ENCODE measurements at places on chromosomes 16 and 17.

- DNase-seq: no peak
Measured at GRCh38 chr16:51181503-51181811, 30.4 kb upstream of the SALL1 start.

GRCh38 chr16:22670551-22671041, 143.4 kb upstream of the HS3ST2 start:
- DNase-seq: no peak

GRCh38 chr16:74064120-74064735, 232.4 kb upstream of the PSMD7 start:
- DNase-seq: no peak

DNA sequence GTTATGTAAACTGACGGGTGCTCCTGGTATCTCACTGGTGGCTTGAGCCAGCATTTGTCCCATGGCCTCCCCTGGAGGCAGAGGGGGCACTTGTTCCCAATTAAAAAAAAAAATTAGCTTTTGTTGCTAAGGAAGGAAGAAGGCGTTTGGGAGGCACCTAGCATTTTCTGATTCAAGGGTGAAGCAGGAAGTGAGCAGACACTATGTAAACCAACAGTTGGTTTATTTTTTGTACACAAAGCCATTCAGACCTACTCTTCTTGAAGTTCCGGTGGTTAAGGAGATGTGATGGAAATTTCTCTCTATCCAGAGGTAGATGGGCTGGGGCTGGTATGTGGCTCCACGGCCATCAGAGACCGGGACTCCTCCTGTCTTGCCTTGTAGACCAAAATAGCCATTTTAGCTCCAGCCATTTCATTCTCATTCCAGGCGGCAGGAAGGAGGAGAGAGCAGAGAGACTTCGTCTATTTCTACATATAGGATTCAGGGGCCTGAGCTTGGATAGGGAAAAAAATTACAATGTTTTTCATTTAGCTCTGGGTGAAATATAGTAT, 103.0 kb downstream of the SNX29 start:
- DNase-seq: no peak

DNA sequence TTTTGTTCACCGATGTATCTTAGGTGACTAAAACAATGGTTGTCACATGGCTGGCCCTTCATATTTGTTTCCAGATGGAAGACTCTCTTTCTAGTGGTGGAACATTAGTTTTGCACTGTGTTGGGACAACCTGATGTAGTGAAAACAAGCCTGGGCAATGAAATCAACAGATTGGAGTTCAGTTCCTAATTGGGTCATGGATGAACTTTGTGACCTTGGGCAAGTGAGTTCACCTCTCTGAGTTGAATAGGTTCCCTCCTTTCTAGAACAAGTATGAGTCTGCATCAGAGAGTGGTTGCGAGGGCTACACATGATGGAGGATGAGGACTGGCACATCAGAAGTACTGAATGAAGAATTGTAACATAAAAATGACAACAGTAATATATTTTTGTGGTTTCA, 2.1 kb upstream of the NKD1 start:
- no peak for DNase-seq

GRCh38 chr17:29687596-29687995, 64.9 kb upstream of the CORO6 start:
- no peak for DNase-seq

- no peak for DNase-seq
Measured at GRCh38 chr17:69402052-69402451, 12.4 kb upstream of the MAP2K6 start.

- DNase-seq: no peak
Measured at GRCh38 chr17:76529224-76530094, 8.1 kb downstream of the CYGB start.

DNA sequence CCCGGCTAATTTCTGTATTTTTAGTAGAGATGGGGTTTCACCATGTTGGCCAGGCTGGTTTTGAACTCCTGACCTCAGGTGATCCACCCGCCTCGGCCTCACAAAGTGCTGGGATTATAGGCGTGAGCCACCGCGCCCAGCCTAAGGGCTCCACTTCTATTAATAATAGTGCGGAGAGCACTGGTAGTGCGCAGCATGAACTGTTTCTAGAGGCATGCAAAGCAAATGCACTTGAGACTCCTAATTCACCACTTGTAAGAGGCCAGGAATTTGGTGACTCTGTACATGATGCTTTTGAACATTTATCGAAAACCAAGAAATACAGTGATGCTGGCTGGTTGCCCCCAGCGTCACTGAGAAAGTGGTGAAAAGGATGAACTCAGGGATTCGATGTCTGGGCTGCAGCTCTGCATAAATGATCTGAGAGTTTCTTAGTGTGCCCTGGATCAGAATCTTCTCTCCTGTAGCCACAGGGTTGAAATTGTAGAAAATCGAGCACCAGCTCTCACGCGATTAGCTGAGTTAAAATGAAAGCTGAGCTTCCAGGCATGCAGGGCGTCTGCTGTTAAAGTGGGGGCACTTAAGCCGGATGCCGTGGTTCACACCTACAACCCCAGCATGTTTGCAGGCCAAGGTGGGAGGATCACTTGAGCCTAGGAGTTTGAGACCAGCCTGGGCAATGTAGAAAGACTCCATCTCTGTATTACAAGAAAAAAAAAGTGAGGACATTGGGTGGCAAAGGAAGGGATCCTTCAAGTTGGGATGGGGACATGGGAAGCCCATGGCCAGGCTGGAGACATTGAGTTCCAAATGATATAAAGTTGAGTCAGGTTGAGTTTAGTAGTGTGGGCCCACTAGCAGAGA, 4.8 kb downstream of the RNF213 start:
- no peak for DNase-seq

GRCh38 chr16:85235991-85236817, 123.9 kb upstream of the CIBAR2 start:
- no peak for DNase-seq

- no peak for DNase-seq
Measured at GRCh38 chr17:50192618-50193291, 8.7 kb downstream of the COL1A1 start.

DNA sequence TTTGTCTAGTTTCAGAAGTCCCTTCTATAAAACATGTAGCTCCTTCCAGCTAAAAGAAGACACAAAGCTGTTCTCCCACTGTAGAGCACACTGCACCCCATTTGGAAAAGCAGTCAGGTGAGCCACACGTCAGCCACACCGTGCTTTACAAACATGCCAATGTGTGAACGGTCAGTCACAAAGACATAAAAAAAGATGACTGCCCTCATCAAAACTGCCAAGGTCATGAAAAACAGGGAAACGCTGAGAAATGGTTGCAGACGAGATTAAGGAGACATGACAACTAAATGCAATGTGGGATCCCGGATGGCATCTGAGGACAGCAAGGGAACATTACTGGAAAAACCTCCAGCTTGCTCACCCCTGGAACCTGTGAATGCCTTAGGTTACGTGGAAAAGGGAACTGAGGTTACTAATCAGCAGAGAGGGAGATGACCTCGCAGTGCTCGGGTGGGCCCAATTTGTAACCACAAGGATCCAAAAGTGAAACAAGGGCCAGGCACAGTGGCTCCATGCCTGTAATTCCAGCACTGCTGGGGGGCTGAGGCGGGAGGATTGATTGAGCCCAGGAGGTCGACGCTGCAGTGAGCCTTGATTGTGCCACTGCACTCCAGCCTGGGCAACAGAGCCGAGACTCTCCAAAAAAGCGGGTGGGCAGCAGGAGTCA, 8.1 kb downstream of the ANKRD11 start:
- DNase-seq: no peak

- no peak for DNase-seq
Measured at GRCh38 chr17:57985675-57985974, 2.4 kb downstream of the VEZF1 start.

- DNase-seq: no peak
Measured at GRCh38 chr16:27786221-27786922, 236.4 kb downstream of the KATNIP start.

GRCh38 chr17:59811209-59811608, 81.5 kb downstream of the TUBD1 start:
- no peak for DNase-seq
